ENCODE measurements at places on chromosomes 4 and X. TPM values are rescaled to one million over a fixed set of nuclear protein-coding genes. Genes with fewer than 3 reads are reported as not detected.

The TSR2 gene
- total RNA-seq = 15.3 TPM

The CFAP99 gene
- 0.67 TPM for total RNA-seq

The GUCY1B1 gene
- total RNA-seq = 3.2 TPM

The MAGEA8 gene
- not detected for total RNA-seq

The CTAG1B gene
- total RNA-seq = not detected

The TMEM47 gene
- total RNA-seq = not detected

The CT47B1 gene
- total RNA-seq = not detected

The SPANXA2 gene
- total RNA-seq = not detected

The TMEM156 gene
- total RNA-seq = 240 TPM

The UGT2B11 gene
- total RNA-seq = not detected

The IL2RG gene
- 4.3 TPM for total RNA-seq

The TACR3 gene
- total RNA-seq = not detected

The F8A3 gene
- 4.5 TPM for total RNA-seq

The ELK1 gene
- 24.2 TPM for total RNA-seq

The RHOXF1 gene
- total RNA-seq = not detected

The SPACA5 gene
- total RNA-seq = not detected

The MTMR8 gene
- total RNA-seq = 4.6 TPM

The IDS gene
- 134 TPM for total RNA-seq

The ATP1B4 gene
- total RNA-seq = not detected

The CXCL11 gene
- total RNA-seq = not detected

The PROM1 gene
- total RNA-seq = 0.14 TPM

The KIAA1210 gene
- 0.87 TPM for total RNA-seq
